ENCODE measurements at places on chromosomes 4 and X.

GRCh38 chrX:131830400-131831184, 192.5 kb upstream of the STK26 start:
- peaks cover 7% of the 10 kb centered on the region for H3K36me3 ChIP-seq
- peak overlapping the region; percentile 78 for H3K4me3 ChIP-seq
- peak; percentile 81 for DNase-seq
- H3K27me3 ChIP-seq = no peaks in the 10 kb centered on the region

GRCh38 chr4:128289523-128290158, 2.0 kb upstream of the PGRMC2 start:
- H3K4me3 ChIP-seq = peak overlapping the region; percentile 95
- no peaks in the 10 kb centered on the region for H3K36me3 ChIP-seq
- no peaks in the 10 kb centered on the region for H3K27me3 ChIP-seq
- H3K4me1 ChIP-seq = peaks cover 5% of the 10 kb centered on the region

DNA sequence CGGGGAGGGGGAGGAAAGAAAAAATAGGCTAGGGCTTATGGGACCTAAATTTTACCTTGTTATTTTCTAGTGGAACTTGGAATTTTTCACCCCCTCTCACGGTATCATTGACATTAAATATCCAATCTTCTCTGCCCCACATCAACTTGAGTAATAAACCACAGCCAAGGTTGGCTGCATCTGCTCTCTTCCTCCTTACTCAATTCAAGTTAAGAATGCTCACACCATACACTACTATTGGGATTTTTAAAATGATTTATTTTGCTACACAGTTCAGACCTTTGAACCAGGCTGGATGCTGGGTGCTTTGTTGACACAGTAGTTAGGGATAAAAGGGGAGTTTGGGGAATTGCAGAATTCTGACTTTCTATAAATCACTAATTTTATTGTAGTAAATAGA, 78.2 kb upstream of the DHX15 start:
- no peaks in the 10 kb centered on the region for H3K27me3 ChIP-seq
- peak overlapping the region; percentile 28 for H3K4me3 ChIP-seq
- H3K36me3 ChIP-seq = 0 out of 2 replicates have a peak, but pooled peaks cover 5% of the 10 kb centered on the region
- DNase-seq = no peak
- peaks cover 7% of the 10 kb centered on the region for H3K4me1 ChIP-seq

- no peak for DNase-seq
- H3K27ac ChIP-seq = no peak overlapping the region
- no peaks in the 10 kb centered on the region for H3K27me3 ChIP-seq
- H3K4me3 ChIP-seq = no peak overlapping the region
- H3K4me1 ChIP-seq = peaks cover 9% of the 10 kb centered on the region
These were observed 168.6 kb downstream of the MAML3 start for GRCh38 chr4:139985401-139985800.

DNA sequence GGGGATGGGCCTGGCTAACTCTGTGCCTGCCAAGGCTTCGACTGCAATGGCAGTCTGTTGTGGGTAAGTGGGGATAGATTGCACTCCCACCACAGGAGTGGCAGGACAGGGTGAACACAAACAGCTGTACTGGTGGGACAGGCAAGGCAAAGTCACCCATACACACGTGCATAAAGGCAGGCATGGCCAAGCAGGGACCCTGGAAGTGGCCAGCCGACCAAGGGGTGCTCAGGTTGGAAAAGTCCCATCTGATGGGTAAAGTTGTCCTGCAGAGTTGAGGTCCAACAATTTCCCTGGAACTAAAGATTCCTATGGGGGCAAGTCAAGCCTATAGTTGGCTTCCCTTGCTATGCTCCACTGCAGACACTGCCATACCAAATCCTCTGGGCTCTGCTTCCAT, 1961.9 kb upstream of the ADGRL3 start:
- no peak overlapping the region for H3K27ac ChIP-seq
- no peaks in the 10 kb centered on the region for H3K4me1 ChIP-seq
- no peaks in the 10 kb centered on the region for H3K36me3 ChIP-seq
- no peaks in the 10 kb centered on the region for H3K27me3 ChIP-seq
- no peak overlapping the region for H3K4me3 ChIP-seq

DNA sequence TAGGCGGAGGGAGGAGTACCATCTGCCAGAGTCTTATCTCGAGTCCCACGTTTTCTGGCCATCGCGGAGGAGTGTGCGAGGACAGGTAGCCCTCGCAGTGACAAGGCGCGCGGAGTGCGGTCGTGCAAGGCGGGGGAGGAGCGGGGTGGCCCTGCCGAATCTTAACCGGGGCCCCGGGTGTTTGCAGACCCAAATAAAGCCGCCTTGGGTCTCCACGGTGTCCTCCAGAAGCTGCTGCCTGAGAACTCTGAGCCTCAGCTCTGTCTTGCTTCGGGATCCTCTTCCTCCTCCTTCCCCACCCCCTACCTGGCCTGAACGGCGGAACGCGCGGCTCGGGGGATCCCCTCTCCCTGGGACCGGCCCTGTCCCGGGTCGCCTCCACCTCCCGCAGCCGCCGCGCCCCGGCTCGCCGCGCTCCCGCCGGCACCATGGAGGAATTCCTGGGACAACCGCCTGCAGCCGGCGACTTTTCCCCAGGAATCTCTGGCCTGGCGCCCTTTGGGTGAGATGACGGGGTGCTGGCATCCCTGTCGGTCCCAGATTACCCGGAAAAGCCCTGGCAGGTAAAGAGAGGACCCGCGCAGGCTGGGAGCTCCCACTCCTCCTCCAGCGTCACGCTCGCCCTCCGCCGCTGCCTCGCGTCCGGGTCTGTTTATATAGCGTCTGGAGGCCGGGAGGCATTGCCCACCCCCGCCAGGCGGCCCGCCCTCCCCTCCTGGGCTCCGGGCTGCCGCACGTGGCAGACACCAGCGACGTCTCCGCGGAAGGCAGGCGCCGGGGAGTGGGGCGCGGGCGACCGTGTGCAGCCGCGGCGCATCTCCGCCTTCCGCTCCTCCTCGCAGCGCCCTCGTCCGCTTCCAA, at the start of gene GALNTL6:
Gene GALNTL6 (plus strand): TSS at position 740 of the 861 bp plus-strand sequence.
- H3K36me3 ChIP-seq = no peaks in the 10 kb centered on the region
- DNase-seq = peak; percentile 69
- peak within 1 kb of the TSS; percentile 66 for H3K4me3 ChIP-seq
- no peak within 1 kb of the TSS for H3K27ac ChIP-seq

- no peak overlapping the region for H3K27ac ChIP-seq
- H3K4me3 ChIP-seq = no peak overlapping the region
- no peaks in the 10 kb centered on the region for H3K27me3 ChIP-seq
These were observed 99.1 kb downstream of the MAML3 start for GRCh38 chr4:140054861-140055260.

DNA sequence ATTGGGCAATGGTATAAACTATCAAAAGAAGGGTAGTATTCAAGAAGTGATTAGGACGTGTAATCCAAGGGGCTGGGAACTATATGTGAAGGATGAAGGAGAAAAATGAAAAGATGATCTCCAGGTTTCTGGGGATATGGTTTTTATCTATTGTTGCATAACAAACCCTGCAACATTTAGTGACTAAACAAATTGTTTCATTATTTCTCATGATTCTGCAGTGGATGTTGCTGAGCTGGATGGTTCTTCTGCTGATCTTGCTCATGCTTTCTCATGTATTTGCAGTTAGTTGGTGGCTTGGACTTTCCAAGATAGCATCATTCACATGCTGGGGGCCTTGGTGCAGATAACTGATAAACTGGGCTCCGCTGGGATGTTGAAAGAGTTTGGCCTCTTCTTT, 29.1 kb downstream of the PHOX2B start:
- H3K4me3 ChIP-seq = no peak overlapping the region
- no peak overlapping the region for H3K27ac ChIP-seq
- H3K27me3 ChIP-seq = peaks cover 4% of the 10 kb centered on the region
- no peaks in the 10 kb centered on the region for H3K4me1 ChIP-seq

DNA sequence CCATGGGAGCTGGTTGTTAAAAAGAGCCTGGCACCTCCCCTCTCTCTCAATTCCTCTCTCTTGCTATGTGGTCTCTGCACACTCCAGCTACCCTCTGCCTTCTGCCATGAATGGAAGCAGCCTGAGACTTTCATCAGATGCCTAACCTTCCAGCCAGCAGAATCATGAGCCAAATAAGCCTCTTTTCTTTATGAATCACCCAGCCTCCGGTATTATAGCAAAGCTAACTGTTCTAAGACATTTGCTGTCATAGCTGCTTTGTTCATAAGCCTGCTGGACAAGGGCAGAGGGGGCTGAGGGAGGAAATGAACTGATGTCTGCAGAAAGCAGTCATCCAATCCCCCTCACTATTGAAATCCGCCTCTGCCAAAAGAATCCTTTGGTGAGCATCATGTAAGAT, 196.7 kb downstream of the ZNF330 start:
- no peaks in the 10 kb centered on the region for H3K27me3 ChIP-seq
- no peak for DNase-seq
- no peaks in the 10 kb centered on the region for H3K36me3 ChIP-seq
- H3K27ac ChIP-seq = no peak overlapping the region
- no peaks in the 10 kb centered on the region for H3K4me1 ChIP-seq

DNA sequence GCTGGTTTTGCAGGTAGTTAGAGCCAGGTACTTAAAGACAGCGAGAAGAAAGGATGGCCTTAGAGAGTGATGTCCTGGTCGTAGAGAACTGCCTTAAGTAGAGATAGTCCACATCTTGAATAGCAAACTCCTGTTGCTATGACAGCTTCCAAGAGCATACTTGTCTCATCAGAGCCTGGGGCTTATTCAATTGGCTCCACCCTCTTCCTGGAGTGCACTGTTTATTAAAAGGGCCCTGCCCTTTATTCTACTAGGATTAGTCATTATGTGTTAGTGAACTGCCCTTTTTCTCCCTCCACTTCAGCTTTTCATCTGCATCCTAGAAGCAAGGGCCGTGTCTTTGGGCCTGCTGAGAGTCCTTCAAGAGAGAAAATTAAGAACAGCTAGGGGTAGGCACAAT, 94.5 kb upstream of the EOLA2 start:
- H3K4me3 ChIP-seq = no peak overlapping the region
- H3K27ac ChIP-seq = no peak overlapping the region
- no peaks in the 10 kb centered on the region for H3K27me3 ChIP-seq
- no peaks in the 10 kb centered on the region for H3K4me1 ChIP-seq

DNA sequence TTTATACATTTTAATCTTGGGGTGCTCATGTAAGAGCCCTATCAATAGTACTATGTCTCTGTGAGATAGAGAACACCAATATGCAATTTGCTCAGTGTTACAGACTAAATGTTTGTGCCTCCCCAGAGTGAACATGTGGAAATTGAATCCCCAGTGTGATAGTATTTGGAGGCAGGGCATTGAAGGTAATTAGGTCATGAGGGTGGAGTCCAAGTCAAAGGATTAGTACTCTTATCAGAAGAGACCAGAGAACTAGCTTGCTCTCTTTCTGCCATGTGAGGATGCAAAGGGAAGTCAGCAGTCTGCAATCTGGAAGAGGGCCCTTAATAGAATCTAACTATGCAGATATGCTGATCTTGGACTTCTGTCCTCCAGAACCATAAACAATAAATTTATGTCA, 1317.0 kb downstream of the STIM2 start:
- no peaks in the 10 kb centered on the region for H3K36me3 ChIP-seq
- no peak for DNase-seq
- no peak overlapping the region for H3K27ac ChIP-seq
- no peaks in the 10 kb centered on the region for H3K27me3 ChIP-seq
- H3K4me3 ChIP-seq = no peak overlapping the region

- no peaks in the 10 kb centered on the region for H3K36me3 ChIP-seq
- peak overlapping the region; percentile 41 for H3K4me3 ChIP-seq
- no peak for DNase-seq
- peaks cover 4% of the 10 kb centered on the region for H3K27me3 ChIP-seq
- H3K4me1 ChIP-seq = peaks cover 34% of the 10 kb centered on the region
- H3K27ac ChIP-seq = no peak overlapping the region
These were observed 84.0 kb upstream of the IGFBP7 start for GRCh38 chr4:57194068-57194611.

DNA sequence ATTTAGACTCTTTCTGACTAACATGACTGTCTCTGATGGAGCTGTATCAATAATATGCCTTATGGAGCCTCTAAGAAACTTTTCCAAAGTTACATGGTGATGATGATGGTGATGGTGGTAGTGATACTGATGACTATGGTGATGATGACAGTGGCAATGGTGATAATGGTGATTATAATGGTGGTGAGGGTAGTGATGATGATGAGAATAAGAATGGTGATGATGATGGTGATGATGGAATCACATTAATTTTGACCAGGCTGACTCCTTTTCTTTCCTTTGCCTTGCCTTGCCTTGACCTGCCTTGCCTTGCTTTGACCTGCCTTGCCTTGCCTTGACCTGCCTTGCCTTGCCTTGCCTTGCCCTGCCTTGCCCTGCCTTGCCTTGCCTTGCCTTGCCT, 31.7 kb upstream of the AREG start:
- no peak overlapping the region for H3K4me3 ChIP-seq
- H3K27ac ChIP-seq = no peak overlapping the region
- H3K36me3 ChIP-seq = no peaks in the 10 kb centered on the region
- no peaks in the 10 kb centered on the region for H3K27me3 ChIP-seq

DNA sequence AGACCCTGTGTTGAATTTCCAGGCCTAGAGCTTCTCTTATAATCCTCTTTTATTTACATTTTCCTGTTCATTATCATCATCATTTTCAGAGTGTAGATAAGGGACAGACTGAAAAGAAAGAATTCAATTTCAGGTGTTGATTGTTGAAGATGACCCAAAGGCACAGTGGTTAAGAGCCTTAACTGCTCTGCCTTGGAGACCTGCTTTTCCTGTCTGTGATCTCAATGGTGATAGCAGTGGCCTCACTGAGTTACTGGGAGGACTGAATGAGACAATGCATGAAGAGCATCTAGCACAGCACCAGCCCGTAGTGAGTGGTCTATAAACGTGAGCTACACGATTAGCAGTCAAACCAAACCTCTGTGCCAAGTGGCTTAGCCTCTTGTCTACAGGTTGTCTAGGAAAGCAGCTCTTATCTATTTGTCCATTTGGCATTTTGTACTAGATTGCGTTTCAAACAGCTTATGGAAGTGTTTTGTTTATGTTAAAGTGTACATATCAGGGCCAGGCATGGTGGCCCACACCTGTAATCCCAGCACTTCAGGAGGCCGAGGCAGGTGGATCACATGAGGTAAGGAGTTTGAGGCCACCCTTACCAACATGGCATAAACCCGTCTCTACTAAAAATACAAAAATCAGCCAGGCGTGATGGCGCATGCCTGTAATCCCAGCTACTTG, 41.5 kb downstream of the SETD7 start:
- DNase-seq = no peak
- no peaks in the 10 kb centered on the region for H3K36me3 ChIP-seq
- no peaks in the 10 kb centered on the region for H3K4me1 ChIP-seq
- no peak overlapping the region for H3K27ac ChIP-seq
- H3K4me3 ChIP-seq = no peak overlapping the region

DNA sequence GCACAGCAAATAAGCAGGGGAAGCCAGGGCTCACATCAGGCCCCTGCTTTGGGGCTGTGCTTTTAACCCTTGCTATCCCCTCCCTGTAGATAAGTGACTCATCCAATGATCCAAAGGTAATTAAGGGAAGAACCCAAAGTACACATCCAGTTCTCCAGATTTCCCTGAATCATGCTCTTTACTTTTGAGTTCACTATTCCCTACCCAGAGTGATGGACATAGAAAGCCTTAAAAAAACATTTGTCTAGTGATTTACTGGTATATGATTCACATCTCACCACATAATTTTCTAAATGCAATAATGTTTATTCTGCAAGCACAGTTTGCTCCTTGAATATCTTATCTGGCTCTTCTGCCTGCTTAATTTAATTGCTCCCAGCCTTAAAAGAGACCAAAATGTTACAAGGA, 136.2 kb downstream of the PPP3CA start:
- no peaks in the 10 kb centered on the region for H3K27me3 ChIP-seq
- peaks cover 2% of the 10 kb centered on the region for H3K4me1 ChIP-seq
- no peak overlapping the region for H3K4me3 ChIP-seq
- H3K36me3 ChIP-seq = no peaks in the 10 kb centered on the region
- DNase-seq = no peak

Data from H1 (cell line).